ENCODE measurements at places on chromosomes 12 and 14.

DNA sequence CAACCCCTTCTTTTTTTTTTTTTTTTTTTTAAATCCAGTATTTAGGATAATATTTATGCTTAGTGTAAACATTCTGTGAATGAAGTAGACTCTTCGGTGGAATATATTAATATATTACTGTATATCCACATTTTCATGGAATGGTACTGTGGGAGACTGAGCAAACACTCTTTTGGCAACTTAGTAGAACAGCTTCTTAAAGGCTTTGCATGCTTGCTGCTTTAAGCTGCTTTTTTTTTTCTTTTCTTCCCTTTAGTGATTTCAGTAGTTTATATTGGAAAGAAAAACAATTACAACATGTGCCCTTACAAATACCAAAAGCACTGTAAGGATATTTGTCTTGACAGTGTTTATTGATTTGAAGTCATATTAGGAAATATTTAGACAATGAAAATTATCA, 78.9 kb downstream of the AEBP2 start:
- DNase-seq, result no peak

DNA sequence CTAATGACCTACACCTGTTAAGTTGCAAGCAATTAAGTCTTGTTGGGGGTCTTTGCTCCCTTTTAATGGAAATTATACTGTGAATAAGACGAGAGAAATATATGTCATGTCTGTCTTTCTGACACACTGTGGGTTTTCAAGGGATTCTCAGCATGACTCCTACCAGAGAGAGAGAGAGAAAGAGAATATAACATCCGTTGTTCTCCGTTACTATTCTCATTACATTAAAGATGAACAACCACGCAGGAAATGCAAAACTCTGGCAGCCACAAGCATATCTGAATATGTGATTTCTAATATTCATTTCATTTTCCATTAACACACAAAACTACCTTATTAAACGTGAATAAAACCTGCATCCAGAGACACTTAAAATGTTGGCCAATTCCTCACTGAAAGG, 67.3 kb upstream of the EGLN3 start:
- no peak for DNase-seq

- DNase-seq, result no peak
Measured at GRCh38 chr12:121483949-121484348, 84.0 kb downstream of the RNF34 start.

DNA sequence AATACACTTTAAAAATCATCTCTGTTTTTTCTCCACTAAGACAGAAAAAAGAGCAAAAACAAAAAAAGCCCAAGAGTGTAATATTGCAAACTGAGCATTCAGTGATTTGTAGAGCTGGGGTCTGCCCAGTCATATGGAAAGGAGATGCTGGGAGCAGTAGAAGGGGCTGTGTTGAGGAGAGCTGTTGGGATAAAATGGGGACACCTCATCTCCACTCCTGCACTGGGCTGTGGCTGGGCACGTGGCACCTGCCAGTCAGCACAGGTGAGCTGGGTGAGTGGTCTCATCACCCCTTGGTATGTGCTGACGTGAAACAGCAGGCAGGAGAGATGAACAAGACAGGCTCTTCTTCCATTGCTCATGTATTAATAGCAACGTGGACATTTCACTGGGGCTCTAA, 217.4 kb downstream of the C12orf42 start:
- DNase-seq, result no peak

GRCh38 chr12:90920222-90920621, 34.8 kb downstream of the CCER1 start:
- no peak for DNase-seq

DNA sequence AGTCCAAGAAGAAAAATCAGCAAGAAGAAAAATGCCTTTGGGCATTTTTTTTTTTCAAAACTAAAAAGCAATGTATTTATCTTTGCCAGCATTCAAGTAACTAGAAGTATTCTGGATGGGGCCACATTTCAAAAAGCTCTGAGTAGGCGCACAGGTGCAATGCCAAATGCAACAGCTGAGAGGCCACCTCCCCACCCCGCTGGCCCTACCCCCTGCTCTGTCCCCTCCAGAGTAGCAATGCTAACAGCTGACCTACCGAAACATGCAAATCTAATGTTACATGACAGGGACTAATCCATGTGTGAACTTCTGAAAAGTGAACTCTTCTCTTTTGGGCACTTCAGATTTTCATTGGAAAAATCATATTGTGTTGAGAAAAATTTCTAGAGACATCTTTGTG, 153.7 kb upstream of the SLC38A2 start:
- no peak for DNase-seq

Data from stimulated activated CD8-positive, alpha-beta memory T cell treated with anti-CD3 and anti-CD28 coated beads, Interleukin-15, amount 100 ng/mL, for 24 hours (primary cell).